ENCODE measurements at places on chromosomes 13 and 19.

- DNase-seq: no peak
Measured at GRCh38 chr19:47598407-47599349, 10.3 kb upstream of the BICRA start.

- peak; percentile 4 for DNase-seq
Measured at GRCh38 chr19:41746593-41747227, 8.6 kb upstream of the CEACAM6 start.

DNA sequence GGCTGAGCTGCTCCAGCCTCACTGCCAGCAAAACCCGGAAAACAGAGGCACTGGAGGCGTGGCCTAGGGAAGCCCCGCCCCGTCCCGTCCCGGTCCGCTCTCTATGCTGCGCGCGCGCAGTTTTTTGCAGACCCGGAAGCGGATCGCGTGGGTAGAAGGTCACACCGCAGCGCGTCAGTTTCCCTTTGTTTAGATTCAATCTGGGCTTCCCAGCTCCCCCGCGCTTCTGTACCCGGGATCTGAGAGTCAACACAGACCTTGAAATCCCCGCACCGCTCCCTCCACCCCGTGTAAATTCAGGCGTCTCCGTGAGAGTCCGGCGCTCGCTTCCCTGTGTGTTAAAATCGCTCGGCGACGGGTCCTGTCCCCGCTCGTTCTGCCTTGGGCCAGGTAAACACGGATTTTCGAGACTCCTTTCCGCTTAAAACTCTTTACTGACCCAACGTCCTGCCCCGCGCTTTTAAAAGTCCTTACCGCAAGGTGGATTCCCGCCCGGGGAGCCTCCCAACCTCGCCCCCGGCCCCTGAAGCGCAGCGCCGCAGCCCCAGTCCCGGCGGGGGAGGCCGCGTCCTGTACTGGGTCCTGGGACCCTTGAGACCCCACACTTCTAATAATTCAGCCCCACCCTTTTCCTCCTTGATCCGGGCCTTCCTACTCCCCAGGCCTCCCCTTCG lies at the start of gene ZNF610:
ZNF610 (plus strand) TSS at position 127 of the 674 bp plus-strand sequence. CDS start 12,930 bp downstream, outside the sequence.
- DNase-seq: peak; percentile 41

- DNase-seq: no peak
Measured at GRCh38 chr19:10417541-10418234, 2.6 kb upstream of the PDE4A start.

DNA sequence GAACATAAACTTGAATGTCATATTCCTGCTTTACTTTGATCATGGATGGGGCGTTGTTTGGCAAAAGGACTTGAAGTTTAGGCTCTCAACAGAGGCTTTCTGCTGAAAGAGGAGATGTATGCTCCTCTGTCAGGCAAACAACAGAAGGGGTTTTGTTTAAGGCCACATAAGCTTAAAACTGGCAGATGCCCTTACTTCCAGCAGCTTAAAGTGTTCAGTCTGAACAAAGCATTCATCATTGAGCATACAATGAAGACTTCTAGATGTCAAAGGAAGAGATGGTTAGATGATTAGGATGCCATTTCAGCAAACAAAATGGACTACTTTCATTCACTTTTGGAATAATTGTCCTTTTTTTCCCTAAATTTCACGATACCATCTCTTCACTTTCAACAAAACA lies 484.5 kb downstream of the SLITRK6 start:
- DNase-seq: no peak

DNA sequence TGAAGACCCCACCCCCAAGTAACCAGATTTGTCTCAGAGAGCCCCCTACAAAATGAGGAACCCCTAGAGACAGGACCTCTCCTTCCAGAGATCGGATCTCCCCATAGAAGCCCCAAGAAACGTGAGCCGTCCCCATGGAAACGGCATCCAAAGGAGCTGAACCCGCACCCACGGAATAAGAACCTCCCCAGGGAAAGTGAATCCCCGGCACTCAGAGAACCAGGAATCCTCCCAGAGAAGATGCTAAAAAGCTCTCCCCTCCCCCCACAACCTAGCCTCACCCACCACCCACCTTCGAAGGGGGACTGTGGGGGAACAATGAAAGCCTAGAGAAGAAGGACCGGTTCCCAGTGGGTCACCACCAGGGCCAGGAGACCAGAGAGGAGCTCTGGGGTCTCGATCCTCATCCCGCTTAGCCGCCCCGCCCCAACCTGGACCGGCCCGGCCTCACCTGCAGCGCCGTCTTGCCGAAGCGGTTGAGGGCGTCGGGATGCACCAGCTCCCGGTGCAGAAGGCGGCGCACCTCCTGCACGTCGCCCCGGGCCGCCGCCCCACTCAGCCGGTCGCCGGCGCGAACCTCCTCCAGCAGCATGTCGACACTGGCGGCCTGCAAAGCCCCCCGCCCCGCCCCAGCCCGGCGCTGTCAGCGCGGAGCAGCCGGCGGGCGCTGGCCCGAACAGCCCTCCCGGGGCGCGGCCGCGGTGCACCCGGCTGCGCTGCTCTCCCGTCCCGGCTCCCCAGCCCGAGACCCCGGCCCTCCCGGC lies 535 bp downstream of the CDKN2D start:
- no peak for DNase-seq

DNA sequence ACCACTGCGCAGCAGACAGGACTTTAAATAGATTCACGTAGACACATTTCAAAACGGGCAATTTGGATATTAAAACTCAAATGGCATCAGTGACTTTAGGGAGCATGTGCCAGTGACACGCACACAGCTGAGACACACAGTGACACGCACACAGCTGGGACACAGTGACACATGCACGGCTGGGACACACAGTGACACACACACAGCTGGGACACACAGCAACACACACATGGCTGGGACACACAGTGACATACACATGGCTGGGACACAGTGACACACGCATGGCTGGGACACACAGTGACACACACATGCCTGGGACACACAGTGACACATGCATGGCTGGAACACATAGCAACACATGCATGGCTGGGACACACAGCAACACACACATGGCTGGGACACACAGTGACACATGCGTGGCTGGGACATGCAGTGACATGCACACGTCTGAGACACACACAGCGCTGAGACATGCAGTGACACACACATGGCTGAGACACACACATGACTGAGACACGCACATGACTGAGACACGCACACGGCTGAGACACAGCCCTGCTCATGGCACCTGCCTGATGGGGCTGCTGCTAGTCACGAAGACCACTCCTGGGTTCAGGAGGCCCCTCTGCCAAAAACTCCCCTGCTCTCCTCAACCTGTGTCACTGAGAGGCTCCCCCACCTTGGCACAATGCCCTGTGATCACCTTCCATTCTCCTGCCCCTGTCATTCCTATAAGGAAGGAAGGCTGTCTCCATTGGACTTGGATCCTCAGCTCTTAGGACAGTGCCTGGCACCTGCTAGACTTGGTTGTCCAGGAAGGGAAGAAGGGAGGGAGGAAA lies 52.5 kb downstream of the SOX1 start:
- DNase-seq: no peak

DNA sequence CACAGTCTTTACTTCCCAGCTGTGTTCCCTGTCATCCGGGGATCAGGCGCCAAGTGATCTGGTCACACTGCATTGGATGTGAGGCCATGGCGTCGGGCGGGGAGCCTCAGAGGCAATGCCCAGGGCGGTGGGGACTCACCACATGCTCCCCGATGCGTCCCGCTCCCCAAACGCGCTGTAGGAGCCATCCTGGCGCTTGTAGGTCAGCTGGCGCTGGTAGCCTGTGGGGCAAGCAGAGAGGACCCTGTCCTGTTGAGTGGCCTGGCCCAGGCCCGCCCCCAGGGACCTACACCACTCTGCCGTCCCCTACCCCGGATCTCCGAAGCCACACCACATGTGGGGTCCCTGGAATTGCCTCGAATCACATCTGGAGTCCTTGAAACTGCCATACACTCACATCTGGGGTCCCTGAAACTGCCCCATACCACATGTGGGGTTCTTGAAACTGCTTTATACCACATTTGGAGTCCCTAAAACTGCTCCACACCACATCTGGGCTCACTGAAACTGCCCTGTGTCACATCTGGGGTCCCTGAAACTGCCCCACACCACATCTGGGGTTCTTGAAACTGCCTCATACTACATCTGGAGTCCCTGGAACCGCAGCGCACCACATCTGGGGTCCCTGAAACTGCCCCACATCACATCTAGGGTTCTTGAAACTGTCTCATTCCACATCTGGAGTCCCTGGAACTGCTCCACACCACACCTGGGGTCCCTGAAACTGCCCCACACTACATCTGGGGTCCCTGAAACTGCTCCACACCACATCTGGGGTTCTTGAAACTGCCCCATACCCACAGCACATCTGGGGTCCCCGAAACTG lies 33.2 kb downstream of the F2RL3 start:
- no peak for DNase-seq

DNA sequence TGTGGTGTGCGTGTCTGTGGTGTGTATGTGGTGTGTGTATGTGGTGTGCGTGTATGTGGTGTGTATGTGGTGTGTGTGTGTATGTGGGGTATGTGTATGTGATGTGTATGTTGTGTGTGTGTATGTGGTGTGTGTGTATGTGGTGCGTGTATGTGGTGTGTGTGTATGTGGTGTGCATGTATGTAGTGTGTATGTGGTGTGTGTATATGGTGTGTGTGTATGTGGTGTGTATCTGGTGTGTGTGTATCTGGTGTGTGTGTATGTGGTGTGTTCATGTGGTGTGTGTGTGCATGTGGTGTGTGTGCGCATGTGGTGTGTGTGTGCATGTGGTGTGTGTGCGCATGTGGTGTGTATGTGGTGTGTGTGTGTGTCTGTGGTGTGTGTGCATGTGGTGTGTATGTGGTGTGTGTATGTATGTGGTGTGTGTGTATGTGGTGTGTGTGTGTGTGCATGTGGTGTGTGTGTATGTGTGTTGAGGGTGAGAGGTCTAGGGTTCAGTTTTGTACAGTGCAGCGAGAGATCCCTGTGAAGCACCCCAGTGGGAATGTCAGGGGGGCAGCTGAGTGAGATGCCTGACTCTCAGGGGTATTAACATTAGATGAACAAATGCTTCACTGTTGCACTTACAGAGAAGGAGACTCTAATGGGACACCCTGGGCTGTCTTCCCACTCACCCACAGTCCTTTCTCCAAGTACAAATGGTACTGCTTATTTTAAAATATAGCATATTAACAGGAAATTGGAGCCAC lies 61.3 kb upstream of the MEDAG start:
- DNase-seq: no peak

DNA sequence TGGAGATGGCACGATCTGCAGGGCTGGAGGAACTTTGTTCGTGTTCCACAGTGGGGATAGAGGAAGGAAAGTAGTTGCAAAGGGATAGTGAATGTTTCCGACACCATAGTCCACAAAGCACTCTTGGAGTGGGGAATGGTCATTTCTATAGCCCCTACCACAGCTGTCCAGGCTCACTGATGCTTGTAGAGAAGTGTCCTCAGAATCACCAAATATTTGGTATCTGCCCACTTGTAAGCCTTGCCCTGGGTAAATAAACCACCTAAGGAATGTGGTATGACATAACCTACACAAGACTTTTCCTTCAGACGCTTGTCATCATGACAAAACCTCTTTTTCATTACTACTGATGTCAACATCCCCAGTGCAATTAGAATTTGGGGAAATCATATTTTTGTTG lies 686.5 kb upstream of the ARGLU1 start:
- no peak for DNase-seq

GRCh38 chr13:22903925-22904324 lies 276.9 kb upstream of the SGCG start:
- no peak for DNase-seq

- no peak for DNase-seq
Measured at GRCh38 chr13:106678646-106679418, 110.9 kb upstream of the ARGLU1 start.

- peak; percentile 30 for DNase-seq
Measured at GRCh38 chr13:98842858-98843481, 90.5 kb upstream of the SLC15A1 start.

DNA sequence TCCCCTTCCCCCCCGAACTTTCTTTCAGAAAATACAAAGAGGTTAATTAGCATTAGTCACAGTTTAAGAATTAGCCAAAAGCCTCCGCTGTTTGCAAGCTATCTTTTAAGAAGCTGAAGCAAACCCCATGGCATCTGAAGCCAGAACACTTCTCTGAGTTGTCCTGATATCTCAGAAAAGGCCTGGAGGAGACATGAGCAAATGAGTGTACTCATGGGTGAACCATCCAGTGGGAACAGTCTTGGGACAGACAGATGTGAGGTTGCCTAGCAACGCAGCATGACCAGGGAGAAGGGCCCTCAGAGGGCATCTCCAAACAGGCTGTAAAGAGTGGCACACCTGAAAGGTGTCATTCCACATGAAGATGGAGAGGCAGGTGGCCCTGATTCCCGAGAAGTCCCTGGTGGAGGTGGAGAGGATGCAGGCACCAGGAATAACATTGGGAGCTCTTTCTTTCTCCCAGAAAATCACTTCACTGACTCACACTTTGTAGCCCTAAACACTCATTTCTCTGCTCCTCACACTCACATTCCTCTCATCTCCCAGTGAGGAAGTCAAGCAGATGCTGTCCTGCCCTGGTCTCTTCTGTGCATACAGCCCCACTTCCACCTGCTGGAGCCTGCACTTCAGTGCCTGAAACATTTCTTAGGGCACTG lies 87.0 kb upstream of the TSHZ3 start:
- no peak for DNase-seq

- peak; percentile 59 for DNase-seq
Measured at GRCh38 chr19:5130371-5131030, 161.6 kb downstream of the KDM4B start.

GRCh38 chr19:39919976-39920375 lies 14.5 kb downstream of the FCGBP start:
- no peak for DNase-seq

- no peak for DNase-seq
Measured at GRCh38 chr13:95260031-95260525, 41.2 kb downstream of the ABCC4 start.

- no peak for DNase-seq
Measured at GRCh38 chr13:37100731-37101130, 4.7 kb downstream of the CSNK1A1L start.

- no peak for DNase-seq
Measured at GRCh38 chr13:74006666-74007065, 127.5 kb downstream of the KLF12 start.

DNA sequence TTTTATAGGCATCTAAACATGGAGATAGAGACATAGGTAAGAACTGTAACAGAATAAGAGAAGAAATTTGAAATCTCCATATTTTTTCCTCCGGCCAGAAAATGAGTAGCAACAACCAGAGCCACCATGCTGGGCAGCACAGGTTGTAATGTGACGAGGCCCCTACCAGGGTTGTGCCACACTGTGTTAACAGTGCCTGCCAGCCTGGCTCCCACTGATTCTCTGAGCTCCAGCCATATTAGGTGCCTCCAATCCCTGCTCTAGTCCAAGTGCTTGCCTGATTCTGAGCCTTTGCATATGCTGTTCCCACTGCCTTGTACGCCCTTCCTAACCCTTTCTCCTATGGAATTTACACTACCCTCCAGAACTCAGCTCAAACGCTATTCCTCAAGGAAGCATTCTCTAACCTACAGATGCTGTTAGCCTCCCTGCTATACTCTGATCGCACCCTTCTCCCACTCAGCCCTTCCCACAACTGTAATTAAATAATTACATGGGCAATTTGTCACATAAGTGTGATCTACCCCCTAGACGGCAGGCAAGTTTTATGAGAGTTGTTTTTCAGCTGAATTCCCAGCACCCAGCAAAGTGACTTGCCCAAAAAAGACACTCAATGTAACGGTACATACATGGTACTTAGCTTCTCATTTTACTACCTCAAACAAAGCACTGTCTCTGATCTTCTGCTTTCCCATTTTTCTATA lies 37.6 kb upstream of the STARD13 start:
- DNase-seq: no peak

GRCh38 chr13:108350579-108350978 lies 81.1 kb downstream of the TNFSF13B start:
- DNase-seq: no peak

- no peak for DNase-seq
Measured at GRCh38 chr13:39536274-39536673, 66.7 kb downstream of the LHFPL6 start.
